ENCODE measurements at places on chromosomes 3 and 15.
A peak's percentile ranks its signal among the peaks of the same experiment; 100 is the strongest.

DNA sequence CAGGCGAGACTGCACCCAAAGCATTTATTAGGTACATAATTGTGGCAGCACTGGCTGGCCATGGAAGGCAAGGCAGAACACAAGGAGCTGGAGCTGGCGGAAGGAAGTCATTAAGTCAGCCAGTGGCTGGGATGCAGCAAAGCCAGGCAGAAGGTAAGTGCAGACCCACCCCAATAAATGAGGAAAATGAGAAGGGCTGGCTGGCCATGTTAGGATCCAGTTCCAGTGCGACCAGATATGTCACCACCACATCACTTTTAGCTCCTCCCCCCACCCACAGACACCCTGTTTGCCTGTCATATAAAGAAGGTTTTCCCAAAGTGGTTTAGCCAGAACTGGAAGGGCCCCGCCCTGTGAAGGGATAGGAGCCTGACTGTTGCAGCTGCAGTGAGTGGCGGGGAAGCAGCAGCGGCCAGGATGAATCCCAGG, at the start of gene FURIN:
TSS of gene FURIN (plus strand) at position 328 of the 429 bp plus-strand sequence. CDS start 7,153 bp downstream, outside the sequence.
- DNase-seq = no peak

DNA sequence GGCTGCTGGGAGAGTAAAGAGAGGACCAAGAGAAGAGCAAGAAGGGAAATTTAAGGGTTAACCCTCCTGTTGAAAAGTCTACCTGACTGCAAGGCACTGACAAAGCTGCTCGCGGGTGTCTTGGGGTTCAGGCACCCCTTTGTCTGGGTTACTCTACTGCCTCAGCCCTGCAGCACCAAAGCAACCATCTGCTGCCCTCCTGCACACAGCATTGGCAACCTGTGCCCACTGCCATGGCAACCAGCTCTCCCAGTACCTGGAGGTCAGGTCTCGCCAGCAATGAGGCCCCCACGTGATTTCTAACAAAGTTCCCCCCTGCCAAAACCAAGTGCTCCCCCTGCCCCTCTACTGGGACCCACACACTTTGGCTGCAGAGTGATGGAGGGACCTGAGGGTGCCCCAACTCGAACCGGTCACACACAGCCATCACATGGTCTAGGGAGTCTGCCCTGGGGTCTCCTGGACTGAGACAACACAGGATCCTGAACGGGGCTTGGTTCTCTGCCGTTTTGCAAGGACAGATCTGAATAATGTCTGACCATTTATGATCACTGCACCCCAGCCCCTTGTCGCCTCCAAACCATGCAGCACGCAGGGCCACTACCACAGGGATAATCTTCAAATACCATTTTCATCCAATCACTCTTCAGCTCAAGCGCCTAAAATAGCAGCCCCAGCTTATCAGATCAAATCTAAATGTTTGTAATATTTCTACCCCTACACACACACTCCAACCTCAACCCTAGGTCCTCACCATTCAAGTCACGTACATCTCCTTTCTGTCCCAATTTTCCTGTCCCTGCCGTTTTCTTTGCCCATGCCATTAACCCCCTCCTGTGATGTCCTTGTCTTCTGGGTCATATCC, 50.7 kb downstream of the ADCY5 start:
- no peak for DNase-seq

DNA sequence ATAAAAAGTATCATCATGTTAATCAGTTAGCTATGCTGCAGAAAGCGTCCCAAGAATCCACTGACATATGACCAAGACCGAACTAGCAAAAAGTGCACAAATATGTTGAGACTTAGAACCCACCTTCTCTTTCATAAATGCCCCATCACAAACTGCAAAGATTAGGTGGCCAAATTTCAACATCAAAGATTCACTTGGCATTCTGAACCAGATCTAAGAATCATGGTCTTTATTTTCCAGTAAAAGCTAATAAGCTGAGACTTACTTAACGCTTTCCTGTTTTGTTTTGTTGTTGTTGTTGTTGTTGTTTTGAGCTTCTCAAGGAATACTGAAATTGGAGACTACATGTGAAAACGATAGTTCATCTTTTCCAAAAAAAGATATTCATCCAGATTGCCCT, 62.4 kb downstream of the ZBTB20 start:
- DNase-seq = no peak

GRCh38 chr3:170219850-170220249, 2.4 kb upstream of the PRKCI start:
- no peak for DNase-seq

DNA sequence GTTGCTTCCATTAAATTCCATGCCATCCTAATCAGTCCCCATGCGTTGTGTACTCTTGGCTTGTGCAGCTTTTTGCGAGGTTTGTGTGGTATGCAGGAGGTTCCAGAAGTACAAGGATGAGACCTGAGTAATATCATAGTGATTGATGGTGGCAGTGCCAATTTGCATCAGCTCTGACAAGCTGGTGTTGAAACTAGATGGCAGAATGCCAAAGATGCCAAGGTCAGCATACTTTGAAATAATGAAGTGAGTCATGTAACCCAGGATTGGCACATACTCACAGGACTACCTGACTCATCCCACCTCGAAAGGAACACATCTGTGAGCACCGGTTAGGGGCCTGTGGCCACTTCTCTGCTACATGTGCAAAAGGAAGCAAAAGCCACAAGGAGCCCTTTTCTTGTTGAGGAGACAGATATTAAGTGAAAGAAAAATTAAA, 14.3 kb downstream of the KAT2B start:
- DNase-seq = peak; percentile 49

DNA sequence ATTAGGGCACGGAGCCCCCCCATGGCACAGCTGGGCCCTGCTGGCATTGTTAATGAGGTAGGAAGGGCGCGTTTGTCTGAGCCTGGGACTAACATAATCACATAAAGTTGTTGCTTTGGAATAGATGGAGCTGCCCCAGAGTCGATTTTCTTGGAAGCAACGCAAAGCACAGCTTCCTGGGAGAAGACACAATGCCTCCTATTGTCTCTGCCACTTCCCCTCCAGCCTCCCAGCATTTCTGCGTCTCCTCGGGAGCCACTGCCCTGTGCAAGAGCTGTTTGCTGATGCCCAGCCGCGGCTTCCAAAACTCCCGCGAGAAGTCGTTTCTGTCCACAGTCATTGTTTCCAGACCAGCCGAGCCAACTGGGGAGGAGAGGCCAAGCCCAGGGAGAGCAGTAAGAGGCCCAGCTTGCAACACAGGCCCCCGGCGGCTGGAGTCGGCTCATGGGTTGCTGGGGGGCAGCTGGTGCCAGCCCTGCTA, 18.1 kb upstream of the ALDH1A3 start:
- DNase-seq = no peak

GRCh38 chr3:135454890-135455289, 510.6 kb upstream of the PPP2R3A start:
- no peak for DNase-seq

- no peak for DNase-seq
Measured at GRCh38 chr3:59884409-59884808, 834.6 kb upstream of the CFAP20DC start.

DNA sequence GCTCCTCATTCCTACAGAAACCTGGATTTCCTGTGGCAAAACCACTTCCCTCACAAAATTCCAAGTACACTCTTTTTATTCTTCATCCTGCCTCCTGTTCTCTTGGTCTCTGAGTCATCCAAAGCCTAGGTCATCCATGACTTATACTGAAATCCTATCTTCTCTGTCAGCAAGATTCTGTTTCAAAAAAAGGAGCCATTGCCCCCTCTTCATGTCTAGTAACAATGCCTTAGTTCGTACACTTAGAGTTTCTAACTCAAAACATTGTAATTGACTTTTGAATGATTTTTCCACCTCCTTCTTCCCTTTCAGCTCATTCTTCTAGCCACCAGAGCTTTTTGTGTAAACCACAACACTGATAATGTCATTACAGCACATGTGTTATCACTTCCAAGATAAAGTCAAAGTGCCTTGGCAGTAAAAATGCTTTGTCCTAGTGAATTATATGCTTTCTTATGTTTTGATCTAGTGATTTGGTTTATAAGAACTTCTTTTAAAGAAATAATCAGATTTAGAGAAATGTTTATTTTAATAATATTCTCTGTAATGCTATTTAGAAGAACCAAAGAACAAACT, 256.5 kb upstream of the NECTIN3 start:
- DNase-seq = no peak

GRCh38 chr15:61118885-61119284, 110.2 kb downstream of the RORA start:
- no peak for DNase-seq

DNA sequence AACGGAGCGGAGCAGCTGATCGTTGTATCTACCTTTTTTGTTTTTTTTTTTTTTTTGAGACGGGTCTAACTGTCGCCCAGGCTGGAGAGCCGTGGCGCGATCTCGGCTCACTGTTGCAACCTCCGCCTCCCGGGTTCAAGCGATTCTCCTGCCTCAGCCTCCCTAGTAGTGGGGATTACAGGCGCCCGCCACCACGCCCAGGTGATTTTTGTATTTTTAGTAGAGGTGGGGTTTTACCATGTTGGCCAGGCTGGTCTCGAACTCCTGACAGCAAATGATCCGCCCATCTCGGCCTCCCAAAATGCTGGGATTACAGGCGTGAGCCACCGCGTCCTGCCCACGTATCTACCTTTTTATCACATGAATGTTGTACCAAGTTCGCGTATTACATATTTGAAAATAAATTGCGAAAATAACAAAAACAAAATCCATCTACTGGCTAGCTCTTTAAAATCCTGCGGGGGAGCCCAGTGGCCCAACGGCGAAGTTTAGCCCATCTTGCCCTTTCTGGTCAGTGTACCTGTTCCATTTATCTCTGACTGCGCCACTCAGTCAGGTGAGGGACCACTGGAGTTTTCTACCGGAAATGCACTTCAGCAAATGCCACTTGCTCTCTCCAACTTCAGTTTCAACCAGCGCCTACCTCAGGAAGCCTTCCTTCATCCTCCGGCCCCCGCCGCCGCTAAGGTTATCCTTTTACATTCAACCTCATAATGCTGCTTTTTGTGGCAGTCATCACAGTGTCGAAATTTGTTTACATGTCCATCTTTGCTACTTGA, 1.2 kb upstream of the EIF3J start:
- DNase-seq = no peak

DNA sequence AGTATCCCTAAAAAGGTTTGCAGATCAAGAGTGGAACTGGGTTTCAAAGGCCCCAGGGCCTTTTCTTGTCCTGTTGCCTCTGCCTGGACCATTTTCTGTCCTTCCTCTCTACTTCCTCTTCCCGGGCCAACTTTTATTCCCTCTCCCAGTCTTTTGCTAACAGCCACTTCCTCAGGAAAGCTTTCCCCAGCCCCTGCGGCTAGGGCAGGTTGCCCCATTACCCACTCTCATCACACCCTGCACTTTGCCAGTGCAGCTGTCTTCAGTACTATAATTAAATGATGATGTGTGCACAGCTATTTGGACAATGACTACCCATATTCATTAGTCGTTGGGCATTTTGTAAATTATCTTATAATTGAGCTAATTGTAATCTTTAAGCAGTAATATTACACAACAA, 150.5 kb upstream of the THBS1 start:
- DNase-seq = no peak

GRCh38 chr15:76056931-76057330, 2.9 kb upstream of the TMEM266 start:
- no peak for DNase-seq

- no peak for DNase-seq
Measured at GRCh38 chr3:115623044-115623868, at the start of gene GAP43. Gene GAP43, plus strand, starts transcription at chr3:115623510. Its CDS starts 180 bp downstream, at chr3:115623690.

GRCh38 chr3:176430244-176431037, 766.8 kb downstream of the TBL1XR1 start:
- no peak for DNase-seq

GRCh38 chr3:9779721-9780457, 10.1 kb upstream of the CAMK1 start:
- no peak for DNase-seq

- DNase-seq = no peak
Measured at GRCh38 chr3:150790629-150791028, 27.7 kb upstream of the SIAH2 start.

GRCh38 chr3:66931291-66931690, 66.8 kb upstream of the KBTBD8 start:
- no peak for DNase-seq

- no peak for DNase-seq
Measured at GRCh38 chr15:32029409-32029861, 880 bp upstream of the CHRNA7 start.

- no peak for DNase-seq
Measured at GRCh38 chr3:141643391-141643790, 94.7 kb upstream of the RNF7 start.

DNA sequence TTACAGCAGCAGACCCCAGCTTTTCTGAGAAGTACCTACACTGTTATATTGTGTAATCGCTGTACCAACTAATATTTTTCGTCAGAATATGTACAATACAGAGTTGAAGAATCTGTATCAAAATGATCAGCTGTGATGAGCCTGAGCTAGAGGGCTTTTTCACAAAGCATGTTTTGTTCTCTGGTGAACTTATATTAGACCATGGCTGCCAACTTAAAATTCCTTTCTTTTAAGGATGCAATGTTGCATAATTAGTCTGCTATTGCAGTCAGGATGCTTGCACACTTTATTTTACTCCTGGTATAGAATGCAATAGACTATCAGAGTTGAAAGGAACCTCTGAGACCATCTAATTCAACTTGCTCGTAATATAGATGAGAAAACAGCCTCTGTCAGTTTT, 127.8 kb downstream of the RBMS3 start:
- DNase-seq = no peak

DNA sequence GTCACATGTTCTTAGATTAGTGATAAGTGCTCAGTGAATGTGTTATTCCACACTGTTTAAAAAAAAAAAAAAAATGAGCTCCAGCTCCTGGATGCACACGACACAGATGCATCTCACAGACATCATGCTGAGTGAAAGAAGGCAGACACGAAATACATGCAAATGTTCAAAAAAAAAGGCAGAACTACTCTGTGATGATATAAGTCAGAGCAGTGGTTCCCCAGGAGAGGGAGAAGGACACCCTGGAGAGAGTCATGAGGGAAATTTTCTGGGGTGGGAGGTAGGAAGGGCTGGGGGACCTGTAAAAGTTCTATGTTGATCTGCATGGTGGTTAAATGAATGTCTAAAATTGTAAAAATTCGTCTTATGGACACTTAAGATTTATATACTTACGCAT, 4.3 kb downstream of the CSRNP1 start:
- no peak for DNase-seq

- DNase-seq = no peak
Measured at GRCh38 chr3:143751643-143752178, 96.6 kb downstream of the SLC9A9 start.

DNA sequence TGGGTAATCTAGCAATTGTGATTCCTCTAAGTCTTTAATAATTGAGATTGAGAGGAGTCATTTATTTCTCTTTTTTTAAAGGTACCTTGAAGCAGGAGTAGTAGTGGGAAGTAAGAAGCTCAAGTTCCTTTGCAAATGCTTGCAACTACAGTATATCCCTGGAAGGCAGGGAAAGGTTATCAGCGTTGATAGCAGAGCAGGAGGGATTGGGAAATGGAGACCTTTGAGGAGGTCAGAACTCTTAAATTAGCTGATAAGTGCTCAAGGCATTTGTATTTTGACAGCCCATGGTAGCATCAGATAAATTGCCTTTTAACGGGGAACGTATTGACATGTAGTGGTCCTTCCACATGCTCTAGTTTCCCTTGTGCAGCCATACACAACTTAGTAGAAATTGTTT, 47.7 kb downstream of the MEF2A start:
- DNase-seq = no peak

GRCh38 chr3:112013784-112014143, 15.0 kb downstream of the TAGLN3 start:
- DNase-seq = no peak

GRCh38 chr3:133967992-133968892, 61.5 kb downstream of the SLCO2A1 start:
- DNase-seq = no peak

Measured in stimulated activated CD8-positive, alpha-beta memory T cell treated with anti-CD3 and anti-CD28 coated beads, Interleukin-2, amount 100 ng/mL, for 1 hour (primary cell).